ENCODE measurements at places on chromosomes 11 and 22. TPM values are rescaled to one million over a fixed set of nuclear protein-coding genes. Genes with fewer than 3 reads are reported as not detected.

Gene TEX12
- total RNA-seq = 2.2 TPM

Gene MAML2
- total RNA-seq = 11.0 TPM

Gene PANX3
- not detected for total RNA-seq

Gene SMC1B
- not detected for total RNA-seq

Gene NXPE4
- total RNA-seq = not detected

Gene JAML
- 0.31 TPM for total RNA-seq

Gene ZNF280A
- total RNA-seq = not detected

Gene GAB4
- not detected for total RNA-seq

Gene TMEM41B
- total RNA-seq = 42.9 TPM

Gene CST6
- not detected for total RNA-seq

Gene APOC3
- total RNA-seq = not detected

Gene SMIM38
- 4.1 TPM for total RNA-seq

Gene CCDC15
- 3.8 TPM for total RNA-seq

Gene PARVA
- total RNA-seq = 5.0 TPM

Gene OR4D9
- not detected for total RNA-seq

Gene ADM2
- under 0.01 TPM for total RNA-seq

Gene MRPL17
- total RNA-seq = 23.2 TPM

Gene ASCL2
- 0.31 TPM for total RNA-seq

Gene MS4A4A
- total RNA-seq = not detected

Gene SNX32
- total RNA-seq = 20.7 TPM

Gene CDCA5
- 2.8 TPM for total RNA-seq

Gene STARD10
- 28.2 TPM for total RNA-seq

Gene HBB
- 141 TPM for total RNA-seq

Gene FBXO7
- 71.1 TPM for total RNA-seq

Gene ADAMTS15
- total RNA-seq = 1.6 TPM

Gene ZMAT5
- 11.9 TPM for total RNA-seq

Gene B3GAT1
- 75.4 TPM for total RNA-seq

Gene KCNQ1
- not detected for total RNA-seq

Gene OR5B21
- not detected for total RNA-seq

Gene OR51B5
- total RNA-seq = 3.1 TPM

Gene INPP5J
- 3.1 TPM for total RNA-seq

Gene RAB36
- total RNA-seq = 7.5 TPM

Gene LIF
- total RNA-seq = under 0.01 TPM

Gene OR52W1
- total RNA-seq = not detected

Gene EXPH5
- 0.94 TPM for total RNA-seq

Gene MFRP
- not detected for total RNA-seq

Gene MISFA
- 1.3 TPM for total RNA-seq

Gene AQP11
- 6.6 TPM for total RNA-seq

Gene RAG2
- total RNA-seq = not detected

Gene DNAJB7
- total RNA-seq = not detected

Gene DUSP8
- 8.8 TPM for total RNA-seq

Gene OR52N1
- total RNA-seq = 0.94 TPM

Gene APIP
- total RNA-seq = 21.3 TPM

Gene NCF4
- total RNA-seq = not detected

Gene ZNF280B
- total RNA-seq = 5.0 TPM

Gene C11orf21
- not detected for total RNA-seq

Gene MYOD1
- not detected for total RNA-seq

Gene HIC2
- total RNA-seq = 17.8 TPM

Gene FAR1
- 114 TPM for total RNA-seq

Gene SAA1
- total RNA-seq = not detected

Gene B3GAT3
- 22.5 TPM for total RNA-seq

Gene APOL3
- 0.94 TPM for total RNA-seq

All from parietal lobe (tissue), 2 donors.